ENCODE measurements at places on chromosomes 1 and 21.

- DNase-seq = no peak
These were observed 18.0 kb upstream of the RABGGTB start for GRCh38 chr1:75768016-75768415.

DNA sequence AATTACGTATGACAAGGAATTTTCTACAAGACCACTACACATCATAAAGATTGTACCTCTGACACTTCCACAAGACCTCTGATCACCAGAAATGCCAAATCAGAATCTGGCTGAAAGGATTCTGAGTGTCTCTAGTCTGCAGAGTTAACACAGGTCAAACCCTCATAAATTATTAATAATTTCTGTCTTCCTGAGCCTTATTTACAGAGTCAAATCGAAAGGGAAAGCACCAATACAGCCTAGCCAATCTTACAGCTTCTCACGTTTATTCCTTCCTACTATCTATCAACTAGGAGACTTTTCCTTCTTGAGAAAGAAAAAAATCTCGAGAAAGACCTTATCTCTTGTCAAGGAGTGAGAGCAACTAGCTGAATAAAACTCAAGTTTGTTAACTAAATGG lies 2151.6 kb downstream of the MRPL39 start:
- no peak for DNase-seq

GRCh38 chr1:206573319-206573718 lies 38.9 kb downstream of the EIF2D start:
- DNase-seq = no peak

DNA sequence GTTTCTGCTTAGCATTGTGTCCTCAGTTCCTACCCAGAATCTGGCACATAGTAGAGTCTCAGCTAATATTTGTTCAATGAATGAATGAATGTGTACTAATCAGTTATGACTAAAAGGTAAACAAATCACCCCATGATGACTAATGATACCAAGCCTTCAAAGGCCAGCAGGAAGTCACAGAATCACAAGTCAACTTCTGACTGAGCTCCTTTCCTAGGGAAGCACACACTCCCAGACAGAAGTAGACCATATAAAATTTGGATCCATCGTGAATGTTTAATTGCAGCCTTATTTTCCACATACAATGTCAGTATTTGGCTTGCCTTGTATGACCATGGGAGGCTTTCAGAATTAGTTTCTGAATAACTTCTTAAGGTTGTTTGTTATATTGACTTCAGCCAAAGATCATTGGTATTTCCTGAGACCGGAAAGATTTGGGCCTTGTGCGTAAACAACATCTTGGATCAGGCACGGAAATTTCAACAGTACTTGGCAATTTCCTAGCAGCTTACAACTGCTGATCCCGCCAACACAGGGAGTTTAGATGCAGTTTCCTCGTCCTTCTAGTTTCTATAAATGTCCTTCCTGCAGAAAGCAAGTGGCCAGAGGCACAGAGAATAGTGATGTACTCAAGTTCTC lies 185.9 kb upstream of the ATP1B1 start:
- no peak for DNase-seq

GRCh38 chr1:109611308-109611990 lies 8.0 kb downstream of the GNAT2 start:
- no peak for DNase-seq

- DNase-seq = no peak
These were observed 9.5 kb downstream of the ASB17 start for GRCh38 chr1:75922698-75923097.
